GM23338 (cell line): ENCODE measurements at places on chromosomes 6 and 20. TPM values are rescaled to one million over a fixed set of nuclear protein-coding genes. Genes with fewer than 3 reads are reported as not detected.

DNA sequence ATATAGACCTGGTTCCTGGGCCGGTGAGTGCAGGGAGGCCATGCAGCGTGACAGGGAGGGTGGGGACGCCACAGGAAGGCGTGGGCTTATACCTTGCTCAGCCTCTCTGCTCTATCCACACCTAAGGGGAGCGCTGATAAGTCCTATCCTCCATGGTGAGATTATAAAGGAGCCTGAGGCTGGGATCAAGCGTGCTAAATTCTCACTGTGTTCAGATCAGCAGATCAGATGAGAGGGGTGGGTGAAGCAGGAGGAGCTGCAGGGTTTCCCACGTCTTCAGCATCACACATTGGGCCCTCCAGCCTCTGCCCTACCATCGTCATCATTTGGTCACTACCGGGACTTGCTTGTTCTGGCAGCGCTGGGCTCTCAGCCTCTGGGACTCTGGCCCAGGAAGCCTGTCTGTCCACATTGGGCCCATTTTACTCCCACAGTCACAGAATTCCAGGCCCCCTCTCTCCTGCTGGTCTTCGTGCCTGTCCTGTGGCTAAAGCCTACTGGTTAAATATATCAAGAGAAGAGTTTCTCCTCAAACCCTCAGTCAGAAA lies 29.1 kb upstream of the PDE10A start:
- DNase-seq, result no peak
- H3K4me3 ChIP-seq, result no peak overlapping the region
- H3K27me3 ChIP-seq, result no peaks in the 10 kb centered on the region
- no peaks in the 10 kb centered on the region for H3K4me1 ChIP-seq
- no peak overlapping the region for H3K27ac ChIP-seq
- no peaks in the 10 kb centered on the region for H3K36me3 ChIP-seq

DNA sequence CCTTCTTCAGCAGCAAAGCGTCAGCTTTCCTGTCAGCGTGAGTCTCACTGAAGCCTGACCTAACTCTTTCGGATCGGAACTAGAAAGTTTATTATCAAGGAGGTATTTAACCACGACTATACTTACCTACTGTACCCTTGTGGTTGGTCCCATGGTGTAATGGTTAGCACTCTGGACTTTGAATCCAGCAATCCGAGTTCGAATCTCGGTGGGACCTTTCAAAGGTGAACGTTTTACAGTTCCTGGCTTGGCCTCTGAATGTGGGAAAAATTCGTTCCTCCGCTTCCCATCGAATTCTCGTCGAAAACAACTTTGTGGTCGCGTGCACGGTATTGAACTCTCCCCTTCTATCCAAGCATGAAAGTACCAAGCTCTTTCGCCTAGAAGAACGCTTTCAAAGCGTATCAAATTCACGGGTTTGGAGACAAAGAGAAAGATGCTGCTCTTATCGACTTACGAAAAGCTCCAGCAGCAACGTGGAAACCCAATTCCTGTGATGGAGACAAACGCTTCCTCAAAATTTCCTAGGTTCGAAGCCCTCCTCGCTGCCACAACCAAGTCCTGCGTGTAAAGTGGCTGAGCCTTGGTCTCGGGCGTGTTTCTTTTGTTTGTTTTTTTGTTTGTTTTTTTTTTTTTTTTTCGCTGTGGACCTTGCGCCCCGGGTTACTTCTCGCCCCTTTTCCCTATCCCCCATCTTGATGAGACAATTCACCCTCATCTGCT lies 63.7 kb downstream of the GPX5 start:
- peak overlapping the region; percentile 94 for H3K4me3 ChIP-seq
- peaks cover 17% of the 10 kb centered on the region for H3K27me3 ChIP-seq
- peak; percentile 97 for DNase-seq

- no peaks in the 10 kb centered on the region for H3K27me3 ChIP-seq
- no peaks in the 10 kb centered on the region; the same call in 1 of the 2 replicates for H3K4me1 ChIP-seq
- no peaks in the 10 kb centered on the region for H3K36me3 ChIP-seq
- no peak overlapping the region for H3K4me3 ChIP-seq
- DNase-seq, result no peak
These were observed 27.5 kb upstream of the PBOV1 start for GRCh38 chr6:138245751-138246150.

GRCh38 chr6:74447013-74447412 lies 751.0 kb downstream of the CD109 start:
- H3K4me3 ChIP-seq, result no peak overlapping the region
- no peaks in the 10 kb centered on the region for H3K36me3 ChIP-seq
- no peak for DNase-seq
- H3K27me3 ChIP-seq, result no peaks in the 10 kb centered on the region
- H3K27ac ChIP-seq, result no peak overlapping the region

Gene PPDPF
- 117 and 141 TPM in 2 replicates for total RNA-seq

Gene UST
- total RNA-seq, result 32.3 and 33.0 TPM in 2 replicates
